AG04449 (cell line): ENCODE measurements at places on chromosomes 3 and 15.

DNA sequence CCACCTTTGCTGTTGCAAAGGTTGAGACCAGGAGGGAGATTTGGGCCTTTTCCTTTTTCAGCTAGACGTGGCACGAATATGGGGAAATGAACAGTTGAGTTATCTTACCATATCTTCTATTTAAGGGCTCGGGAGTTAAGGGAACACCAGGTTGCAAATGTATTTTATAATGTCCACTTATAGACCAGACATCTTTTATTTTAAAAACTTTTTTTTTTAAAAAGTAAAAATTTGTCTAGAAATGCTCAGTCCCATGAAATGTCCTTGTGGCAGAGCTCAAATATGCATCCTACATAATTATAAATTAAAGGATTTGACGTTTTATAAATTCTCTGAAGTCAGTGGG is 103.6 kb upstream of the VEPH1 start:
- no peak for DNase-seq

- DNase-seq, result no peak
Measured at GRCh38 chr3:109070211-109070610, 47.7 kb downstream of the MORC1 start.

GRCh38 chr15:75661756-75662140 is 14.0 kb downstream of the SNX33 start:
- no peak for DNase-seq

- no peak for DNase-seq
Measured at GRCh38 chr3:157294953-157295352, 135.0 kb upstream of the CCNL1 start.

DNA sequence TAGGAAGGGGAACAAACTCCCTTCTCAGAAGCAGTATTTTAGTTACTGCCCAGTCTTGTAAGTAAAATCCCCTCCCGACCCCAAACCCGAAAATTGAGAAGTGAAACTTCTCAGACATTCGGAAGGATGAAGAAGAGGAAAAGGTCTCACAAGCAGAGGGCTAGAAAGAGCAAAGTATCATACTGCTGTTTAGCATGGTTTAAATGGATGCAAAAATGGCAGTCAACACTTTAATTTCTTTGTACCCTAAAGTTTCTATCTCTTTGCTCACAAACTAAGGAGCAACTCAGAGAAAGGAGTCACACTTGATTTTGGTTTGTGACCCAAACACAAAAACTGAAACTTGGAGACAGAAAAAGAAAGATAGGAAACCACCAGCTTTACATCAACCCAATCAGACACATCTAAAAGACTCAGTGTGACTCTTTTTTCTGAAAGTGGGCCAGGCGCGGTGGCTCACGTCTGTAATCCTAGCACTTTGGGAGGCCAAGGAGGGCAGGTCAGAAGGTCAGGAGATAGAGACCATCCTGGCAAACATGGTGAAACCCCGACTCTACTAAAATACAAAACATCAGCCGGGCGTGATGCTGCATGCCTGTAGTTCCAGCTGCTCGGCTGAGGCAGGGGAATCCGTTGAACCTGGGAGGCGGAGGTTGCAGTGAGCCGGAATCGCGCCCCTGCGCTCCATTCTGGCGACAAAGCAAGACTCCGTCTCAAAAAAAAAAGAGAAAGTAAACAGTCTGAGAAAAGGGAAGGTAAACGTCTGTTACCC is 63.2 kb upstream of the ATP11B start:
- no peak for DNase-seq

GRCh38 chr3:129890891-129891290 is 2.6 kb downstream of the TMCC1 start:
- DNase-seq, result no peak

- DNase-seq, result no peak
Measured at GRCh38 chr15:44231842-44232241, 36.8 kb upstream of the FRMD5 start.

GRCh38 chr3:22959593-22959992 is 243.5 kb upstream of the UBE2E2 start:
- DNase-seq, result no peak

DNA sequence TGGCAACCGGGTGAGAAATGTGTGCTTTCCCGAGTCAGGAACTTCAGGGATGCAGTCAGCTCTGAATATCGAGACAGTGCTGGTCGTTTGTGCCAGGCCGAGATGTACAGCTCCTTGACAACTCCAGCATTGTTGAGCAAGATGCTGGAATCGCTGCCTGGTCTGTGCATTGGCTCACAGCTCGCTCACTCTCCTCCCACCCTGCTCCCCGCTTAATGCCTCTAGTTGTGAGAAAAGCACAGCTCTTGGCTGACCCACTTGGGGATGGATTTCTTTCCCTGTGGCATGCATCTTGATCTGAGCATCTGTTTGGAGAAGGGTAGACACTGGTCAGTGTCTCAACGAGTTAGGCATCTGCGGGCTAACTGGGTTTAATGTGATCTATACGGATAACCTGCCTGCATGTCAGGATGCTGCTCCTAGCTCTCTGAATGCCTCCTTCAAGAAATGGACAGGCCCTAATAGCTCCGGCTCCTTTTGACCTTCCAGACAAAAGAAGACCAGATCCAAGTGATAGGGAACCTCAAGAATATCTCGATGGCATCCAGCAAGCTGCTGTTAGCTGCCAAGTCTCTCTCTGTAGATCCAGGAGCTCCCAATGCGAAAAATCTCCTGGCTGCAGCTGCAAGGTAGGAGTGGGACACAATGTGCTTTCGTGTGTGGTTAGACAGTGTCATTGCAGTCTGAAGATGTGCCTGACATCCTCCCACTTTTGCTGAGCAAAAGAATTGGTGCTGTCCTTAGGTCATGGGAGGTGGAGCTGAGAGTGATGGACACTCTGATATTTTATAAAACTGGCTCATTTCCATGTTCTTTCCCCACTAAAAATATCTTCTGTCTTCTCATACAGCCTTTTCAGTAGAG is 302.2 kb upstream of the TPM1 start:
- DNase-seq, result no peak

GRCh38 chr15:72176159-72176558 is 21.4 kb downstream of the GRAMD2A start:
- no peak for DNase-seq

DNA sequence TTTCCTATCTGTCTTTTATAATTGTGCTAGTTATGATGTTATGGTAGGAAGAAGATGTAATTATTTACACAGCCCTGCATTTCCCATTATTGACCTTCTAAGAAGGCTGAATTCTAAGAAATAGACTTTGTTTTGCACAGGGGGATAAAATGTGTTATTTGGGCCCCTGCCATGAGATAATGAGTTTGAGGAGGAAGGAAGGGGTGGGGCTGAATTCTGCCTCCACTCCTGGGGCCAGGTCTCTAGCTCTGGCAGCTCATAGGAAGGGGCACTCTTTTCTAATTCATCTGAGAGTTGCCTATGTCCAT is 69.2 kb upstream of the GOLGA8B start:
- no peak for DNase-seq

DNA sequence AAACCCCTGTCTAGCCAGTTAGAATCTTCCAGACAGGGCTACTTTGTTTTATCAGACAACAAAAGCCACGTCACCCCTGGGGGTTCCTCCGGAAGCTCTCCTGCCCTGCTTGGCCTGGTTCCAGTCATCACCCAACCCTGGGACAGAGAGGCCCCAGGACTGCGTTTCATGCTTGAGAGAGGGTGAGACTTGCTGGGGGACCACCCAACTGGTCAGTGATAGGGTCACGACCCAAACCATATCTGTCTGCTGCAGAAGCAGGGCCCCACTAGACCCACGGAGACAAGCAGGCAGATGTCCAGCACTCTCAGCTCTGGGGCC is 1.2 kb downstream of the NT5DC2 start:
- DNase-seq, result no peak

GRCh38 chr3:179323197-179324110 is 623 bp downstream of the ZNF639 start:
- DNase-seq, result no peak

DNA sequence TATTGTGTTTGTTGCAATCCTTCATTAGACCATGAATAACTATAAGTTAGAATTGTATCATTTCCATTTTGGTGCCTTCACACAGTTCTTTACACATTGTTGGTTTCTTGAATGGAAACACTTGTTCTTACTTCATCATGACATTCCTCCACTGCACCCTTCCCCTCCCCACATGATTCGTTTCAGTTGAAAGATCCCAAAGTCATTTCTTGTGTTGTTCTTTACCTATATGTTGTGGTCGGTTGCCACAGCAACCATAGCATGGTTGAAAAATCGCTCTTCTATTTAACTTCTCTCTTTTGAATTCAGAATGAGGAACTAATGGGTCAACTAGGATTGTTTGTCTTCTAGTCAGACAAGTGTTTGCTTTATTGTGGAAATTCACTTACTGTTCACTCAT is 103.3 kb downstream of the IL1RAP start:
- DNase-seq, result no peak

GRCh38 chr3:79418855-79419621 is 348.8 kb downstream of the ROBO1 start:
- no peak for DNase-seq

GRCh38 chr15:88649753-88650551 is 11.1 kb downstream of the ISG20 start:
- DNase-seq, result no peak

- no peak for DNase-seq
Measured at GRCh38 chr3:158121295-158121694, 11.4 kb downstream of the RSRC1 start.

DNA sequence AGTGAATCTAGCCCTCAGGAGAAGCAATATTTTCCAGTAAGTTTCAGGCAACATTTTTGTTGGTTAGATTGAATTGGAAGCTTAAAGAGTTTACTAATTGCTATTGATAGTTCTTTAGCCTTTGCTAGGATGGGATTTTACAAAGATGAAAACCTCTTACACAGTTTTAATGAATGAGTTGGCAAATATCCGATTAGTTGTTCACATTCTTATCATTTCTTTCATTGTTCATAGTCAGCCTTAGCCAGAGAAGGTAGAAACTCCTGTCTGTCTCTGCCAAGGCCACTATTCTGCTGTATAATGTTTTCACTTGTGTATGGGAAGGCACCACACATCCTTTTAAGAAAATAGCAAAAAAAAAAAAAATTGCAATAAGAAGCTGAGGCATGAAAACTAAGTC is 222.0 kb upstream of the MANF start:
- DNase-seq, result no peak

DNA sequence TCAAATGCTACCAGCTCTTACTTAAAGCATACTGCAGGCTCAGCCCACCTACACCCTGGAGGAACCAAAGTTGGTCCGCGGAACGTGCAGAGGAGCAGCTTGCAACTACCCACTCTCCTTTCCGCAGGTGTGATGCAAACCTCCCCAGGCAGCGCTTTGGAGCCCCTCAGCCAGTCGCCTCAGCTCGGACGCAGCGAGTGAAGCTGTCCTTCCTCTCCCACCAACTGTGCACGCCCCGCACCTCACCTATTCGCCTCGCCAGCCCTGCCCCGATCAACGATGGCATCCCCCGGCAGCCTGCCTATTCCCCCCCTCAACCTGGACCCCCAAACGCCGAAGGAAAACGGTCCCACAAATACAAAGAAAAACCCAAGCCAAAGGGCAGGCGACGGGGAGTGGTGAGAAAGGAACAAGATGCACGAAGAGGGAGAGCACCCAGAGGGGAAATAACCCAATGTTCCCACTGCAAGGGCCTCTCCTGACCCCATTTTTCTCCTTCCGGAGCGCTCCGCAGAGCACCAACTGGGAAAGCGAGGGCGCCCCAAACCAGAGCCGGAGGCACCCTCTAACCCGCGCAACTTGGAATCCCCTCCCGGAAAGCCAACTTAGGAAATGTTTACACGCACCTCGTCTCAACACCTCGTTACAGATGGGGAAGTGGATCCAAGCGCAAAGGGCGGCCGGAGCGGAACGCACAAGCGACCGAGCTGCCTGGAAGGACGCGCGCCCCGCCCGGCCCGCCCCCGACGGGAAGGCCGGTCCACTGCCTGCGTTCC is 665 bp downstream of the GLB1 start:
- no peak for DNase-seq

- no peak for DNase-seq
Measured at GRCh38 chr3:27213450-27213849, 155.7 kb downstream of the NEK10 start.

DNA sequence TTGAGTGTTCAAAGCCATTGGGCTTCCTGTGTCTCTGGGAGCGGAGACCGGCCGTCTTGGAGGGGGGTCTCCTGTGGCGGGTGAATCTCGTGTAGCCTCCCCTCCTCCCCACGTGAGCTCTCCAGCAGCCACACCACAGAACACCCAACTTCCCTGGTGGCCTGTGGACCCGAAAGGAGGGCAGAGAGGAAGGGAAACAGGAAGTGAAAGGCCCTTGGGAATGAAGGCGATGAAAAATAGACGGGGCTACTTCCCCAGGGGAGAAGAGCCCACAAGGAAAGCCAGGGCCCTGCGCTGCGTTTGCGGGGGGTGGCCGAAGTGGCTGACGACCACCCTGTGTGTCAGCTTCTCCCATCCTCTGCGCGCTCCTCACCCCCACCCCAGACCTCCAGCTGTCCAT is 5.4 kb downstream of the ANKRD63 start:
- DNase-seq, result no peak

DNA sequence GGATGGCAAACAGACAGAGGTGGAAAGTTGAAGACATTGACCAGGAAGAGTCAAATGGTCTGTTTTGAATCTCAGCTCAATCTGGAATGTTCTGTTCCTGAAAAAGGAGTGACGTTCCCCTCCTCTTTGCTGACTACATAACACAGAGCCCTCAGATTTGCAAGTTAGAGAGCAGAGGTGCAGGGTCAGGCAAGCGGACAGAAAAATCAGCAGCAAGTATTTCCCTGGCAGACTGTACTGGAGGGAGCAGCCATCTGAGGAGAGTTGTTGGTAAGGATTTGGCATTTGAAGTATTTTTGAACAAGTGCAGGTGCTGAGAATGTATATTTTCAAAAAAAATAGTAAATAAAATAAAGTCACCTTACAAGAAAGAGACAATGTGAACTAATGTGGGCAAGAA is 17.6 kb downstream of the ZNF80 start:
- no peak for DNase-seq

DNA sequence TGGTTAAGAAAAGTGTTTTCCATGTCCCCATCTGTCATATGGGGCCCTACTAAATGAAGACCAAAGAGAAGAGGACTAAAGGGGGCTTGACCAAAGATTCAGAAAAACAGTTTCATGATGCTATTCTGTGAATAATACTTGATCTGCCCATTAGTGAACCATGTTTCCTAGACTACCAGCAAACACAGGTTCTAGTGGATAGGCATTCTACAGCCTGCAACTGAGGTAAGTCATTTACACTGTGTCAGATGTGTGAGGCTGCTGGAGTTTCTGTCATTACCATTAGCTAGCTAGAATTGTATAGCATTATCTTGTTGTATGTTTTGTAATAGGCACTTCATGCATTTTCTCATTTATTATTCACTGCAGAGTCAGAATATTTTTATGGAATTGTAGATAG is 6.6 kb downstream of the GPR171 start:
- no peak for DNase-seq

DNA sequence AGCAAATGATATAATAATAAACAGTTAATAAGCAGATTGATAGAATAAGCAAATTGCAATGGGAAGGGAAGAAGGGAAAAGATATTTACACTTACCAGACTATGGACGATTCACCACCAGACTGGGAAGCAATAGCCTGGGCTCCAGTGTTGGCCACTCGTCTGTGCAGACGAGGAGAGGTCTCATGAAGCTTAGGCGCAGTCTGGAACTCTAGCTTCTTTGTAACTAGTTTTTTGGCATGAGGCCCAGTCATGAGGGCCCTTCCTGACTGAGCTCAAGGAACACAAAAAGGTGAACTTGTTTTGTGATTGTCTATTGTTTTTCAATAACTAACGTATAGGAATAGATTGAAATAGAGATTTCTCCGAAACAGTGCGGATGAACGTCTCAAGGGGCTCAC is 63.3 kb upstream of the GATM start:
- no peak for DNase-seq

GRCh38 chr15:38130740-38131498 is 121.7 kb upstream of the SPRED1 start:
- peak; percentile 87 for DNase-seq
